ENCODE measurements at places on chromosomes 1 and 21.

DNA sequence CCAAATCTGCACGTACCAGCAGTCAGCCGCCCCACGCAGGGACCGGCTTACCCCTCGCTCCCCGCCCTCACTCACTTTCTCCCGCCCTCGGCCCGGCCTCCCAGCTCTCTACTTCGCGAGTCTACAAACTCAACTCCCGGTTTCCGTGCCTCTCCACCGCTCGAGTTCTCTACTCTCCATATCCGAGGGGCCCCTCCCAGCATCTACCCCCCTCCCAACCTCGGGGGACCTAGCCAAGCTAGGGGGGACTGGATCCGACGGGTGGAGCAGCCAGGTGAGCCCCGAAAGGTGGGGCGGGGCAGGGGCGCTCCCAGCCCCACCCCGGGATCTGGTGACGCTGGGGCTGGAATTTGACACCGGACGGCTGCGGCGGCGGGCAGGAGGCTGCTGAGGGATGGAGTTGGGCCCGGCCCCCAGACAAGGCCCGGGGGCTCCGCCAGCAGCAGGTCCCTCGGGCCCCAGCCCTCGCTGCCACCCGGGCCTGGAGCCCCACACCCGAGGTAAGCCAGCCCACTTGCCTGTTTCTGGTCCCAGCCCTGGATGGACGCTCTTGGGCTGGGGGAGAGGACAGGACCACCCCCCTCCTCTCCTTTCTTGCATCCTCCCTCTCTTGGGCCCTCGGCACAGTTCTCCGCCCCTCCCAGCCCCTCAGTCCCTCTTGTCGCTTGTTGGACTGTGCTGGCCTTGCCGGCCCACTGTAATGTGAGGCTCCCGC lies at the start of gene ARTN:
TSS of gene ARTN (plus strand) at position 416 of the 715 bp plus-strand sequence. CDS start 1,856 bp downstream, outside the sequence.
- DNase-seq: no peak

DNA sequence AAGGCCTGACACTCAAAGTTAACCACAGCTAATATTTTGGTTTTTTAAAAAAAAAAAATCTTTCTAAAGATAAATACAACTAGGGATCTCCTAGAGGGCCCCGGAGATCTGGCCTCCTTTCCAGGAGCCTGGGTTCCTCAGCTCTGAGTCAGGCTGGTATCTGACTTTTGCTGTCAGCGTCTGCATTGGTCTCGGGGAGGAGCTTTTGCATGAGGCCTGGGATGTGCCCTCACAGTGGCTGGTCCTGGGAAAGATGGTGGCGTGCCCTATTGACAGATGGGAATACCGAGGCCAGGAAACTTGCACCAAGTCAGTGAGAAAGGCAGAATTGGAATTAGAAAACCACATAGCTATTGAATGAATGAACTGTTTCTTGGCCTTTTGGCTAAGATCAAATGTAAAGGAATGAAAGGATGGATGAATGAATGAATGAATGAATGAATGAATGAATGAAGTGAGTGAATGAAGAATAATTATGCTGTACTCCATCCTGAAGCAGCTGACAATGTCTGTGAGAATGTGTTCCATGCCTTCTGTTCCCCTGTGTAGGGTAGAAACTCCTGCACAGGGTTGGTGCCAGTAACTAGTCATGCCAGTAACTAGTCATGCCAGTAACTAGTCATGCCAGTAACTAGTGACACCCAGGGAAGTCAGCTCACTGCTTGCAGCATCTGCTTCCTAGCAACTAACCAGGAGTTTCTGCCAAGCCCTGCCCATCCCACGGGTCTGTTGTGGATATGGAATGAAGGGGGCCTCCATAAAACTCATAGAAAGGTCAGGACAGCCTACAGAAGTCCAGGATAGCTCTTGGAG lies 242.5 kb upstream of the VAMP3 start:
- DNase-seq: no peak

DNA sequence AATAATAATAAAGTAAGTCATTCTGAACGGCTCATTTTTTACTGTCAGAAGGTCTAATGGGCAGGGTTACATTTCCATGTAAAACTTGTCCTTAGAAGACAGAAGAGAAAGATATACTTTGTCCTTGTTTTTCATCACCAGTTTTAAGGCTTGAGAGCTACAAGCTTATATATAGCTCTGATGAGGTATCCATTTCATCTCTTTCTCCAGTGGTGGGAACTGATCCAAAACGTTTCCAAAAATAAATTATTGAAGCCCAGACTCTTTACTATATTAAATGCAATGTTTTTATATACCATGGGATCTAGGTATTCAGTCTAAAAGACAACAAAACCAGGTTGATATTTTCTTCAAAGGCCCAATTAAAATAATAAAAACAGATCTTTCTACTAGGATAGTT lies 8.7 kb downstream of the B3GALNT2 start:
- DNase-seq: no peak

- no peak for DNase-seq
Observed at GRCh38 chr1:232980355-232980978, 30.1 kb downstream of the NTPCR start.

DNA sequence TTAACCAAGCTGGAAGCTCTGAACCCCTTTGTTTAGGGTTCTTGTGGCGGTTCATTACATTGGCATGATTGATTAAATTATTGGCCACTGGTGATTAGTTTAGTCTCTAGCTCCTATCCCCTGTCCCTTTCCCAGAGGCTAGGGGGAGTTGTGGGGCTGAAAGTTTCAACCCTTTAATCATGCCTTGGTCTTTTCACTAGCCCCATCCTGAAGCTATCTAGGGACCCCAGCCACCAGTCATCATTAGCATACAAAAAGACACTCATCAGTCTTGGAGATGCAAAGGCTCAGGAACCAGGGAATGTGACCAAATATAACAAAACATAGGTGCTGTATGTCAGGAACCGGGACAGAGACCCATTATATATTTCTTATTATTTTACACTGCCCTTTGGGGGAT lies 34.7 kb upstream of the SNX27 start:
- DNase-seq: no peak

- no peak for DNase-seq
Observed at GRCh38 chr1:172421974-172422604, 1.6 kb downstream of the C1orf105 start.

DNA sequence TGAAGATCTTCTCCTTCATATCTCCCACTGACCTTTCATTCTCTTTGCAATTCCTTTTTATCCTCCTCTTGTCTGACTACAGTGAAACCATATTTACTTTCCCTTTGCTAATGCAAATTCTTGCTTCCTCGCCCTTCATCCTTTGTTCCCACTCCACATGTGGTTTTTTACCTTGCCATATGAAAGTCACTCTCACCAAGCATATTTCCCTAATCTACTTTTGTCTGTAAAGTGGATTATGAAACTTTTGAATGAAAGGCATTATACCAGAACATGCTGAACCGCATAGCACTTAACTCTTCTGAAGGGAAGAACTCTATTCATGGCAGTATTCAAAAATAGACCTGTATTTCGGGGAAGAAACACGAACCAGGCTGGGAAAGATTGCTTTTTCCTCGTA lies 8.0 kb upstream of the TMPRSS15 start:
- DNase-seq: no peak

GRCh38 chr1:202964791-202965410 lies 2.2 kb downstream of the CYB5R1 start:
- DNase-seq: no peak

DNA sequence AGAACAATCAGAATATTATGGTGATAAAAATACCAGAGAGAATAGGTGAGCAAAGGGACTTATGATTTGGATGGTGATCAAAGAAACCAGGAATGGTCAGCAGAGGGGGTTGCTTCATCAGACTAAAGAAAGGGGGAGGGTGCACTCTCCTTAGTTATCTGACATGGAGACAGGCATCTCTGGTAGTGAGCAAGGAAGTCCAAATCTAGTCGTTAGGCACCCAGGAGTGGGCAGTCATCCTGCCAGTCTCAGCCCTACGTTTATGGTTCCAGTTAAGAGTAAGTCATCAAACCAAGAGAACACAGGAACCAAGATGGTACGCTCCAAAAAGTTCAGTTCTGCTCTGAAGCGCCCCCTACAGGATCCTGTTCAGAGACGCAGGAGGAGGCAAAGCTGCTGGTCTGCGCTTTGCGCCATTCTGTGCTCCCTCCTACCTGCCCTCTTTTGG lies 28.6 kb downstream of the EBNA1BP2 start:
- no peak for DNase-seq

- DNase-seq: no peak
Observed at GRCh38 chr1:54163573-54163972, 10.8 kb upstream of the CDCP2 start.

- no peak for DNase-seq
Observed at GRCh38 chr1:168829876-168830275, 100.9 kb upstream of the DPT start.

DNA sequence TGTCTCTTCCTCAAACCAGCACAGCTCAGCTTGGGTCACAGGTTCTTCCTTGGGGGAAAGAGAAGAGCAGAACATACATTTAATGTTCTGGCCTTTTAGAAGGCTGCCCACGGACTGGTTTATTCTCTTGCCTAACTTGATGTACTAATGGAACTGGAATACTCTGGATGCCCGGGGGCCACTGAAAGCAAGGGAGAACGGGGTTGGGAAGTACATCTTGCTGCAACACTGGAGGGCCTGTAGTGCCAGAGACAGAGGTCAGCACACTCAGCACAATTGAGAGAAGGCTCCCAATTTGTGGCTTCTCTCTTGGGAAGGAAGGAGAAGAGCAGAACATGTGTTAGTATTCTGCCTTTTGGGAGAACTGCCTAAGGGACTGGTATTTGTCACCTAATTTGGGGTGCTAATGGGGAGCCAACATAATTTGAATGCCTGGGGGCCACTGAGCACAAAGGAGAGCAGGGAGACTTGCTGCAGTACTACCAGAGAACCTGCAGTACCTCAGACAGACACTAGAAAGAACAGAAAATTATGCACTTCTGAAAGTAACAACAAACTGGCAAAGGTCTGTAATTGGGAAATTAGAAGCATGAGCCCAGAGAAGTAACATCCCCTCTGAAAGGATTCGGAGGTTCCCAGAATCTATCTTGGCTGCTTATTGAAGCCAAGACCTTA lies 14.1 kb downstream of the ZNF691 start:
- no peak for DNase-seq

DNA sequence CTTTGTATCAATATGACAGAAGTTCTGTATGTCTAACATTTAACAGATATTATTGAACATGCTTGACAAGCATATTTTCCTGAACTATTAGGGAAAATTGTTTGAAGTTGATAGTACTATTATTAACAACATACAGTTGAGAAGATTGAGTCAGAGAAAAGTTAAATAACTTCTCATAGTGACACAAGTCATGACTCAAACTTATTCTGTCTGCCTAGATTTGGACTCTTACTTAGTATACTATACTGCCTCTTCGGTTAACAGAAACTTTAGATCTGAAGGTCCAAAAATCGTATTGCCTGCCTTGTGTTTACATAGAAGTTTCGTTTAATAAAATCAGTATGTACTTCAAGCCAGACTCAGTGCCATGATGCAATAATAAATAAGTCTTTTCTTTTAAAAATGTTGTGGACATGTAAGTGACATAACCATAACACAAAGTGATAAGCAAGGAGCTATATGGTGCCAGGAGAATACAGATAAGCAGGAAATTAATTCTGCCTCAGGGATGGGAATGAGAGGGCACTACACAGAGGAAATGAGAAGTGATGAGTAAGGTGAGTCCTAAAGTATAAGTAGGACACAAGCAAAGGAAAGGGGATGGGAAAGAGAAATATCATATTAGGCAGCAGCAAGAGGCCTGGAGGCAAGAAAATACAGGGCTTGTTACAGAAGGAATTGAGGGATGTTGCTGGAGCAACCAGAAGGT lies 48.1 kb downstream of the LHX9 start:
- DNase-seq: no peak

DNA sequence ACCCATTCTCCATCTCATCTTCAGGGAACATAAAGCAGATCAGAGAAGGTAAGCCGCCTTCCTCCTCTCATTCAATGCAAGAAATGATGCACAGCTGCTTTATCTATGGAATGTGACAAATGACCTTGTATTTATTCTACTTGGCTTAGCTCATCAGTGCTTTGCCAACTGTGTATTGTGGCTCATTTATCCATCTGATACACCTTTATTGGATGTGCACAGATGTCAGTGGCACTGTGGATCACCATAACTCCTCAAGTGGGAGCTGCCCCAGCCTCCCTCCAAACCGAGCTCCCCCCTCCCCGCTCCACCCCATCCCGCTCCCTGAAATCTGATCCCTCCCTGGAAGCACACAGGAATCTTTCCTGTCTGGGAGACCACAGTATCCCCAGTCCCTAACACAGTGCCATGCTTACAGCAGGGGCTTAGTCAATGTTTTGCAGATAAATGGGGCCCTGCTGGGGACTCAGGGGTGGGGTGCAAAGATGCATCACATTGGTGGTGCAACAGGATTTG lies 156.0 kb upstream of the RAB4A start:
- DNase-seq: no peak

- DNase-seq: no peak
Observed at GRCh38 chr21:33898586-33898985, 17.0 kb downstream of the ATP5PO start.

Data from omental fat pad (tissue), 4 donors.